ENCODE measurements at places on chromosomes 11 and 22.

- no peak for DNase-seq
Measured at GRCh38 chr11:3359092-3359824, 19.7 kb downstream of the ZNF195 start.

- DNase-seq: no peak
Measured at GRCh38 chr11:133835593-133836548, 9.4 kb downstream of the SPATA19 start.

DNA sequence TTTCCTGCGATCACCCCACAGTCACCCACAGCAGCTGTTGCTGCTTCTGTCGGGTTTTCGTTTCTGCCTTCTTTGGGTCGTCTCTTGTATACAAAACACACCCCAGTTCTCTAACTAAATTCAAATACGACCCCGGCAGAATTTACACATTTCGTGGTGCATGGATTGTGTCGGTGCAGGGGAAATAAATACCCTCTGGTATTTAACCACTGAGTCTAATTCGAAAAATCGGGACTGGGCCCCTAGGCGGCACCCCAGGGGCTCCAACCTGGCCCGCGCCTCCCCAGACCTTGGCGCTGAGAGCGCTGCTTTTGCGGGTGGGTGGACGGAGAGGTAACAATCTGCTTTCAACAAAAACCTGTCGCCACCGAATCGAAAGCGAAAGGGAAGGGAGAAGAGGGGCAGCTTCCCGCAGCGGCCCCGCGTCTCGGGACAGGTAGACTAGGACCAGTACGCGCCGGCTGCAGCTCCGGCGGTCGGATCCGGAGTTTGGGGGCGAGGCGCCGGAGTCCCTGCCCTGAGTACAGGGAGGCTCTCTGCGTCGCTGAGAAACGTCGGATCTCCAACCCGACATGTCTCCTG, 4.4 kb downstream of the ALX4 start:
- DNase-seq: no peak

GRCh38 chr11:43547889-43548381, 132.6 kb upstream of the HSD17B12 start:
- DNase-seq: no peak

DNA sequence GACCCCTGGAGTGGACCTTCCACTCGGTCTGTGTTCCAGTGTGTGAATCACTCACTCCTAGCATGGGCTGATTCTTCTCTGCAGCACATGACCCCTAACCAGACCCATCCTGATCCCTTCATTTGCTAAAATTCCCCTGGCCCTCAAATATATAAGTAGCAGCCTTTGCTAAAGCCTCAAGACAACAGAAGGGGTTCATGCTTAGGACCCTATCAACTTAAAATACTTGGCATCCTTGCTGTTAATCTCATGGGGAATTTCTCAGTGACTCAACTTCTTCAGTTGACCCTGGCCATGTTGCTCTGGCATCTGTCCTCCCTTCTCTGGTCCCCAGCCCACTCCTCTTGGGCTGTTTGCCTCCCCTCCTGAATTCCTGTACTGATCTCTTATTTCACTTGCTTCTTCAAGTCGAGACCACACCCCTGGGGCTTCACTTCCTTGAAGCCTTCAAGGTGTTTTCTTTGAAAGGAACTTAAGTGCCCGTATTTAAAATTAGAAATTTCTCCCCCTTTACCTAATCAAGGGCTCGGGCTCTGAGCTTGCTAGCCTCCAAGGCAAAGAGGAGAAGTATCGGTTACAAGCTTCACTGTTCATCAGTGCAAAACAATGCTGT, 23.6 kb downstream of the NNMT start:
- no peak for DNase-seq

DNA sequence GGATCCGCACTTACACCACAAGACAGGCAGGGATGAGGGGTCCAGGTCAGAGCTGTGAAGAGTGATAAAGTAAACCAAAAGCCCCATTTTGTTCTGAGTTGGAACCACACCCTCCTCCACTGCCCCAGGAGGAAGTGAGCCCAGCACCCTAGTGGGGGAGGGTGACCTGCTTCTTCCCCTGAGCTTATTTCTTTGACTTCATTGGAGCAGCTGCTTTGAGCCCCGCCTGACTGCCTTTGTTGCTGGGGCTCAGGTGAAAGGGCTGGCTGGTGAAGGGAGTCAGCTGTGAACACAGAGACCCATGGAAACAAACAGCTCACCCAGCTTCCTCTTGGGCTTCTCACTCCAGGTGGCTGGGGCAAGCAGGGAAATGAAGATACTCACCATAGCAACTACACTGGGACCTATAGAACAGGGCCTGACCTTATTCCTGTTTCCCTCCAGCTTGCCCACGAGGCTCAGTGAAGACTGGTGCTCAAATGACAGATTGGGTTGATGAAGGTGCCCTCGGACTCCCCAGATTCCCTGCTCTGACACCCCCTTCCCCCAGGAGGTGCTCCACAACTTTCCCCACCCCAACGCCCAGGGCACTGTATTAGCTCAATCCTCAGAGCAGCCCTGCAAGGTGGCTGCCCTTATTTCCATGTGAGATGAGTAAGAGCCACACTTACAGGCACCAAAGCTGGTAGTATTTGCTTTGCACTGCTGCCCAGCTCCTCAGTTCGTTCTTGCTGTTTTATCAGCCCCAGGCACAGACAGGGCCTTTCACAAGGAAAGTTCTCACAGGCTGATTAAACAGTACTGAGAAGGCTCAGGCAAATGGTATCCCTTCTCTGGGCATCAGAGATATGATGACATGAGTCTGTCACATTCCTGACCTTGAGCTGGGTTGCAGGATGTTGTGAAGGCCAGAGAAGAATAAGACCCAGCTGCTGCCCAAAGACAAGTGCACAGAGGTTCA, 2.4 kb downstream of the UCP2 start:
- no peak for DNase-seq

GRCh38 chr11:105164208-105164607, 24.6 kb upstream of the CARD18 start:
- DNase-seq: no peak

GRCh38 chr11:68748061-68748460, 3.3 kb downstream of the TESMIN start:
- DNase-seq: no peak

DNA sequence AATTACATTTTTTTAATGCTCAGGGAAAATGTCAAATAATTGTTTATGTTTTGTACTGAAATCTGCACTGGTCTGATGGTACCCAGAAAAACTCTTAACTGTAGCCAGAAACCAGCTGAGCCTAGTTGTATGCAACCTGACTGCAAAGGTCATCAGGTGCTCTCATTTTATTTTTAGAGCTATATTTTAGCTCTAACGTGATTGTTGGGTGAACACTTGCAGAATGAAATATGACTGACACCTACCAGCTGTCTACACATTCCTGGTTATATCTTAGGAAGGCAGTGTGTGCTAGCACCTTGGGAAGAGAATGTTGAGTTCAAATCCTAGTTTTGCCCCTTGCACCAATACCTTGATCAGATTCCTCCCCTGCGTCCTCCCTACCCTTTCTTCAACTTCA, 23.6 kb downstream of the PTPRJ start:
- DNase-seq: no peak

DNA sequence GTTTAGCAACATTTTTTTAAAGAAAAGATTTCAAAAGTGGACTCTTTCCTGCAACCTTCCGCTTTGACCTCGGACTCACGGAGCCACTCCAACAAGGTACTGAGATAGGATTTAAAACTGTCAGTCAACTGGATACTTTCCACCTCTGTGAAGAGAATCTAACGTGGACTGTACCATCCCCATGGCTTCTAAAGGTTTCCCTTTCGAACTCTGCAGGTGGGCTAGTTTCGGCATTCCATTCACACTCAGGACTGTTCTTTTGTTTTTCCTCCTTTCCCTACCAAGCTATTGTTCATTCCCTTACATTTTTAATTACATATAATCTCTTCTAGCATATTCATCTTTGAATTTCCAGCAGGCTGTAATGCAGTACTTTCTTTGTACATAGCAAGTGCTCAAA, 88.5 kb upstream of the AKIP1 start:
- DNase-seq: no peak

GRCh38 chr22:45987136-45987861, 10.3 kb upstream of the WNT7B start:
- no peak for DNase-seq

- DNase-seq: no peak
Measured at GRCh38 chr22:36546932-36547331, 18.0 kb upstream of the EIF3D start.

GRCh38 chr11:42098075-42098474, 638.6 kb upstream of the LRRC4C start:
- no peak for DNase-seq

DNA sequence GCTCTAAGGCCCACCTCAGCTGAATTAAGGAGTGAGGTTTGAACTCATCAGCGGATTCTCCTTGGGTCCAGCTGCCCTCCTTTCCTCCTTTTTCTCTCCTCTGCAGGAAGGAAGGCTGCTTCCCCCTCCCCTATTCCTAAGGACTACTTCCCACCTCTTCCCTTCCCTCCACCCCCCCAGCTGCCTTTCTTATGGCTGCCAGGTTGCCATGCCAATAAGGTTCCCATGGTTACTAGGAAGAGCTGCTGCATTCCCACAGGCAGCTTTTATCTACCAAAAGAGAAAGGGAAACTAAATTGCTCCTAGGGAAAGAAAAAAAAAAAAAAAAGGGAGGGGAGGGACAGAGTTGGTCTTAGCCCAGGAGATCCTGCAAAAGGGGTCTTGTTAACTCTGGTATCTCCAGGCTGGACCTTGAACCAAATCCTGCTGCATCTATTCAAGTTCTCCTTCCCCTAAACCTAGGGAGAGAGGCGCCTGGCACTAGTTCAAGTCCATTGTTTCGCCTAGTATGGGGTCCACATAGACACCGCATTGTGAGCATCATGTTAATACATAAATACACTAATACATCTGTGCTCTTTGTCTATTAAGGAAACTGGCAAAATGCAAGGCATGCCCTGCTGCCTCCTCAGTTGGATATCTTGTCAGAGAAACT, 21.2 kb upstream of the FEZ1 start:
- peak; percentile 58 for DNase-seq

- no peak for DNase-seq
Measured at GRCh38 chr22:48239461-48240147, 1477.2 kb downstream of the TBC1D22A start.

DNA sequence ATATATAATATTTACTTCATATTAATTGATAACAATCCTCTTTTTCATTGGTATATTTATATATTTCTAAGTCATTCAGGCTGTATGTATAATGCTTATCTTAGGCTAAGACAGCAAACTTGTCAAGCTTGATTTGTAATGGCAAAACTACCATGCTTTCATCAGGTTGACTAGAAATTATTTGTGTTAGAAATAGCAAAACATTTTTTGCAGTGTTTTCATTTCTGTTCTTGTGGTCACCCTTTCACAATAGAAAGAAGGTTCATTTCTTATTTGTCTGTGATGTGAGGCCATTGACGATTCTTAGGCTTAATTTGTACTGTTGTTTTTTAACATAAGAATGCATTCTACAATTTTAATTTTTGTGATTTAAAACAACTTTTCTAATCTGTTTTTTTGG, 197.6 kb downstream of the TMEM135 start:
- DNase-seq: no peak

GRCh38 chr22:32722441-32722840, 79.1 kb upstream of the TIMP3 start:
- no peak for DNase-seq

DNA sequence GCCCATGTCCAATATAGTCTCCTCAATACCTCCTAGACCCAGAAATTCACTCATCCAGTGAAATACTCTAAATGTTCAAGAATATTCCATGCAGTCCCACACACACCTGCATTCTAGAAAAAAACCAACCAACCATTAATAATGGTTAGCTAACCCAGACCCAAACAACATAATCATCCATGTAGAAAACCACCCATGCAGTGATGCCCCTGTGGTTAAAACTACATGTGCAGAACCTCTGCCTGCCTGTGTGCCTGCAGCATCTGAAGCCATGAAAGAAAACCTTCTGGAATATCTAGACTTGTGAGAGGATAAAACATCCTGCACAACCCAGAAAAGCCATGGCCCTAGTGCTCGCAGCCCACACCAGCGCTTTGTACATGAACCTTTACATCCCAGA, 47.8 kb downstream of the SLC22A12 start:
- DNase-seq: no peak

DNA sequence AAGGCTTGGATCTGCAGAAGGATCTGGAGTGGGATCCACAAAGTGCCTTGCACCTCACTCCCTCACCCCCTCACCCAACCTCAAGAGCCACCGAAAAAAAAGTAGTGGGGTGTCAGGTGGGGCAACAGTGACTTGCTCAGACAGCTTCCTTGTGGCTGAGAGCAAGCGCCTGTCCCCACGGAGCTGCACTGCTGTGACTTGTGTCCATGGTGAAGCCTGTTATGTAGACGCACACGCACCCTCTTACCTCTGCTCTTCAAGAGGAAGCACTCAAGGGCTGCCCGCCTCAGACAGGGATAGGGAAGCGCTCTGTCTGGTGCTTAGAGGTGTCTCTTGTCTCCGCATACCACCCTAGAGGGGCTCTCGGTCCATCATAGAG, 1.2 kb downstream of the DRD2 start:
- DNase-seq: no peak

- DNase-seq: no peak
Measured at GRCh38 chr11:13487661-13488030, 8.2 kb downstream of the PTH start.

GRCh38 chr22:32023251-32023827, 19.7 kb upstream of the SLC5A1 start:
- no peak for DNase-seq

- no peak for DNase-seq
Measured at GRCh38 chr22:41844036-41844435, 11.1 kb downstream of the SREBF2 start.

DNA sequence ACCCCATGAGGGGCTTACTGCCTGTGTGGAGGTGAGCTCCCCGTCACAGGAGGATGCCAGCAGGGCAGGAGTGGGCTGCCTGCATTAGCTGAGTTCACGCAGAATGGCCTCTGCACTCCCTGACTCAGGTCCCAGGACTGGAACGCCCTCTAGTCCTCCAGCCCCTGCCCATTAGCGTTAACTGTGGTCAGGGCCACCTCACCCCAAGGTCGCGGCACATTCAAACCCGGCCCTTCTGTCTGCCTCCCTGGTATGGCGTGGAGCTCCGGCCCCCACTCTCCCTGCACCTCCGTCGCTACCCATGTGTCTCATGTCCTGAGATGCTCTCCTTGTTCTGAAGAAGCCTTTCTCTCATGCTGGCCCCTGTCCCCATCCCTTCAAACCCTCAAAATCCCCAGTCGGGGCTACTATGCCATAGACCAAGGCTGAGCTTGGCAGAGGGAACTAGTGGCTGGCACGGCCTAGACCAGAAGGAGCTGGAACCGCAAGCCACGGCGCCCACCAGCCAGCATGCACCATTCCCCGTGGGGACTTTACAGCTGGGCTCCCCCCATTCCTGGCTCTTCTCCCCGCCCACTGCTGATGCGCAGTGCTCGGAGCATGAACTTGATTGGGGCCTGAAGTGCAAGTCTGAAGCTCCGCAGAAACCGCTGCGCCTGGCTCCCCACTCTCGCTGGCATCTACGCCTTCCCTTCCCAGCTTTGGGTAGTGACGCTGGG, 79.5 kb upstream of the RTL6 start:
- no peak for DNase-seq

- DNase-seq: peak; percentile 35
Measured at GRCh38 chr22:35314161-35314942, 14.7 kb downstream of the TOM1 start.

- no peak for DNase-seq
Measured at GRCh38 chr11:2844116-2844842, 41.3 kb downstream of the CDKN1C start.

- no peak for DNase-seq
Measured at GRCh38 chr11:27291302-27291889, 71.6 kb downstream of the CCDC34 start.

- no peak for DNase-seq
Measured at GRCh38 chr11:87265979-87266378, 228.2 kb downstream of the TMEM135 start.

Measured in right hindlimb (tissue), 1 donor.